ENCODE measurements at places on chromosomes 3 and 15. TPM values are rescaled to one million over a fixed set of nuclear protein-coding genes. Genes with fewer than 3 reads are reported as not detected.

- DNase-seq: no peak
Measured at GRCh38 chr3:182698078-182698477, 95.2 kb upstream of the ATP11B start.

- DNase-seq: no peak
Measured at GRCh38 chr3:20999661-21000060, 751.3 kb downstream of the ZNF385D start.

Gene ALPK3
- 190 TPM for total RNA-seq

DNA sequence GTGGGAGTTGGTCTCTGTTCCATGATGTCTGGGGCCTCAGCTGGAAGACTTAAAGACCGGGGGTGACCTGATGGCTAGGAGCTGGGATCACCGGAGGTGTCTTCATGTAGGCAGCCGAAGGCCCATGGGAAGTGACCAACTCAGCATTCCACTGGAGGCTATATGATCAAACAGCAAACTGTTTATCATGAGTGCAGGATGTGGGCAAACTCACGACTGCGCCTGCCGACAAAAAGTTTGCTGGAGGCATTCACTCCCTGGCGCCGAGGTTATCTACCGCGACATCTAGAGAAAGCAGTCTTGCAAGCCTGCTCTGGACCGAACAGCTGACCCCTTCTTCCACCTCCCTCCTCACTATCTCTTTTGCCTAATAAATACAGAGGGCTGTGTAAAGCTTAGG lies 62.7 kb upstream of the NR2C2 start:
- no peak for DNase-seq

DNA sequence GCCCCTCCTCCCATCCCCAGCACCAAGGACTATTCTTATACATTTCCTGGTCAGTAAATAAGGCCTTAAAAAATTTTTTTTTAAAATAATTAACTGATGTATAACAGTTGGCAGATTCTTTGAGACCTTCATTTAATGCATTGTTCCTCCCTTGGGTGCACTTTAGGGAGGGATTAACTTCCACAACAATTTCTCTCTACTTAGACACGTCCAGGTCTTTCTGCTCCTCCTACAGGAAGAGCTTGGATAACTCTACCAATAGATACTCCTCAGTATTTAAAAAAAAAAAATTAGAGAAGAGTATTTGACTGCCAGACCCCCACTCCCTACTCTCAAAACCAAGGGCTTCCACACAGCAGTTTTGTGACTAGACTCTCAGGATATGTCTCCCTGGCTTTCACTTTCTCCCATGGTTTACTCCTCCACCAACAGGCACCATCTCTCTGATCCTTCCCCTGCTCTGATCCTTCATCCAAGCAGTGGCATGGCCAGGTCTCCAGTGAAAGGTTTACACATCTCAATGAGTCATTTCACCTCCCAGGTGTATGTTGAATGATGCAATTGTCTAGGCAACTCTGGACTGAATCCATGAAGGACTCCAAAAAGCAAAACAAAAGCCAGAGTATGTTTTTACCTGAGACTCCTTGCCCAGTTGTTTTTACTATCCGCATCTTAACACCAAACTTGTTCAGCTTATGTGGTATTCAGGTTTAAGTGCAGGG lies 7.4 kb downstream of the ZIC4 start:
- no peak for DNase-seq

- no peak for DNase-seq
Measured at GRCh38 chr3:139455206-139455605, 21.1 kb downstream of the RBP2 start.

Gene DNASE1L3
- total RNA-seq: 0.67 TPM

DNA sequence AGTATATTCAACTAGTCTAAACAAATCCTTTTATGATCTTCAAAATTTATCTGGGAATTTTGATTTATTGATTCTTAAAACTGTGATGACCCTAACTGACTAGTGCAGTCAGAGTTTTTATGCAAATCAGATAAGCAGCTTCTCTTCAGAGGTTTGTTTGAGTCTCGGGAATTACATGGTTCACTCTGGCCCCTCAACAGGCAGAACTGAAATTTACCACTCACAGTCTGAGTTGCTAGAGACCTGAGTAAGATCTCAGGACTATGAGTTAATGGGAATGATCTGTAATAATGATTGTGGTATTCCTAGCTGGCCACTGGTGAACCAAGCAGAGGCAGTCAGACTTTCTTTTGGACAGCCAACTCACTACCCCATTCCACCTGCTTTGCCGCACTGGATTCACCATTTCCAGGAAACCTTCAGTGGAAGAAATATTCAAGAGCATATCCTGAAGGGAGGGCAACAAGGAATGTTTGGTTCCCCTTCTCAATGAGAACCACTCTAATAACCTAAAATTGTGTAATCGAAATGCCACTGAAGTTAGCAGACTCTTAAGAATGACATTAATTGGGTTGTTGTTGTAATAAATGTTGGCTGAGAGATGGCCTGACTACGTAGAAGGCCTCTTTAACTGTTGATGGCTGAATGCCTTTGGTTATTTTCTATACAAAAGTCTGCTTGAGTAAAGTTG lies 11.5 kb upstream of the DNAJC13 start:
- DNase-seq: no peak

- no peak for DNase-seq
Measured at GRCh38 chr3:148879256-148879655, 14.2 kb downstream of the CPA3 start.

GRCh38 chr3:56633602-56634535 lies 49.2 kb downstream of the TASOR start:
- no peak for DNase-seq

- DNase-seq: no peak
Measured at GRCh38 chr3:184524981-184525336, 36.6 kb upstream of the EPHB3 start.

GRCh38 chr3:141148770-141149169 lies 82.9 kb upstream of the PXYLP1 start:
- DNase-seq: no peak

- DNase-seq: no peak
Measured at GRCh38 chr3:194058753-194059152, 77.2 kb upstream of the HES1 start.

GRCh38 chr15:72796210-72796514 lies 12.6 kb upstream of the ADPGK start:
- DNase-seq: no peak

- no peak for DNase-seq
Measured at GRCh38 chr3:184771301-184772127, 40.5 kb upstream of the VPS8 start.

DNA sequence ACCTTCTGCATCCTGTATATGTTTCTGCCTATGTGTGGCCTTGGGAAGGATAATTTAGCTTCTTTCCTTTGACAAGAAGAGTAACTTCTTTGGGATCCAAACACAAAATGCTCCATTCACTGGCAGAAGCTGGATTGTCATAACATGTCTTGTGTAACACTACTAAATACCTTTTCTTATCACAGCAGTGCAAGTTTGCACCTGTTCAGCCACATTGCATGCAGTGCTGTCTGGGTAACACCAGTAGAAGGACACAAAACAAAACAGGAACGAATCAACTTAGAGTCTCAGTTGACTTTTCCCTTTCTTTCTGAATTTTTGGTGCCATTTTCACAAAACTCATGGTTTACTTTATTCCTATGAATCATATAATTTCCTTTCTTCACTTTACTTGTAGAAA lies 43.6 kb upstream of the TNIK start:
- DNase-seq: no peak

Gene ITIH1
- total RNA-seq: 0.35 TPM

Gene CASR
- not detected for total RNA-seq

GRCh38 chr3:182644790-182645433 lies 148.4 kb upstream of the ATP11B start:
- no peak for DNase-seq

GRCh38 chr3:98215051-98215450 lies 48.6 kb downstream of the OR5H15 start:
- no peak for DNase-seq

DNA sequence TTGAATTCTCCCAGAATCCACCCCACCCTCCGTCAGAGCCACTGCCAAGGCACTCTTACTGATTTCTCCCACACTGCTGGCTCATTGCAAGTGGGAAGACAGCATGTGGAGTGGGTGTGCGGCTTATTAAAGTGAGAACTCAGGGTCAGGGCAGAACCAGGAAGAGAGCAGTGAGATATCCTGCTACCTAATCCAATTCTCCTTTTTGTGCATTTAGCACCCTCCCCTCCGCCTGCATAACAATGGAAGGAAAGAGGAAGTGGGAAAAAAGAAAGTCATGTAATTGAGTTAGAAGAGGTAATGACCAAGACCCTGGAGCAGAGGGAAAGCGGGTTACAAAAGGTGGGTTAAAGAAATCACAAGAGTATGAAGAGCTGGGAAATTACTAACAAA lies 27.8 kb upstream of the PIK3CB start:
- no peak for DNase-seq

- no peak for DNase-seq
Measured at GRCh38 chr15:40305281-40305680, 2.5 kb downstream of the PLCB2 start.

- no peak for DNase-seq
Measured at GRCh38 chr15:101510212-101511197, 21.0 kb upstream of the PCSK6 start.

GRCh38 chr3:177934001-177934891 lies 602.0 kb upstream of the KCNMB2 start:
- DNase-seq: no peak

Measured in cardiac septum (tissue), 1 donor.